ENCODE measurements at places on chromosomes 5 and 9. TPM values are rescaled to one million over a fixed set of nuclear protein-coding genes. Genes with fewer than 3 reads are reported as not detected.
A peak's percentile ranks its signal among the peaks of the same experiment; 100 is the strongest.

DNA sequence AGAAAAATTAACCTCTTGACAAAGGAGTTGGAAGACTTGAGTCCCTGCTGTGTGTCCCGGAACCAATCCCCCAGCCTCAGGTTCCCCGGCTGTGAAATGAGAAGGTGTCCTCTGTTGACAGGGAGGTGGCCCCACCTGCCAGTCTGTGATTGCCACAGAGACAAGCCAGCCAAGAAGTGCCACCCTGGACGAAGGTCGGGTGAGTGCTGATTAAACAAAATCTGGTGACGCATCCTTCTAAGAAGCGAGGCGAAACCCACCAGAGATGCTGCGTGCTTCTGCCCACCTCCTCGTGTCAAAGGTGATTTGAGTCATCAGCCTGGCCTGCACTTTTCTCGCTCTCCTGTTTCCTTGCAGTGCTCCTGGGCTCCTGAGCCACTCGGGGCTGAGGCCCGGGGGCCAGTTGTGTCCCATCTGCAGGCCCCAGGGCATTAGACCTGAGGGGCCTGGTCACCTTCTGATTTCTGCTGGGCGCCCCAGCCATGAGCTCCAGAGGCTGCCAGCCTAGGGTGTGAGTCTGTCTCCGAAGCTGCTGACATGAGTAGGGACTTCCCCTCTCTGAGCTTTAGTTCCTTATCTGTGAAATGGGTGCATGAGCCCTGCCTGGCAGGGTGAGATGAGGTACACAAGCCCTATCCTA is 28.7 kb downstream of the NEK6 start:
- peak; percentile 92 for DNase-seq

GRCh38 chr9:129644365-129644764 is 2.4 kb upstream of the ASB6 start:
- DNase-seq: no peak

Gene CFAP90
- not detected for total RNA-seq

Gene ARHGEF28
- total RNA-seq: 90.0 TPM

Gene CARTPT
- total RNA-seq: not detected

All from LHCN-M2 (cell line).